Sigmoid colon (tissue), 7 donors: ENCODE measurements at places on chromosomes 13 and 19.

DNA sequence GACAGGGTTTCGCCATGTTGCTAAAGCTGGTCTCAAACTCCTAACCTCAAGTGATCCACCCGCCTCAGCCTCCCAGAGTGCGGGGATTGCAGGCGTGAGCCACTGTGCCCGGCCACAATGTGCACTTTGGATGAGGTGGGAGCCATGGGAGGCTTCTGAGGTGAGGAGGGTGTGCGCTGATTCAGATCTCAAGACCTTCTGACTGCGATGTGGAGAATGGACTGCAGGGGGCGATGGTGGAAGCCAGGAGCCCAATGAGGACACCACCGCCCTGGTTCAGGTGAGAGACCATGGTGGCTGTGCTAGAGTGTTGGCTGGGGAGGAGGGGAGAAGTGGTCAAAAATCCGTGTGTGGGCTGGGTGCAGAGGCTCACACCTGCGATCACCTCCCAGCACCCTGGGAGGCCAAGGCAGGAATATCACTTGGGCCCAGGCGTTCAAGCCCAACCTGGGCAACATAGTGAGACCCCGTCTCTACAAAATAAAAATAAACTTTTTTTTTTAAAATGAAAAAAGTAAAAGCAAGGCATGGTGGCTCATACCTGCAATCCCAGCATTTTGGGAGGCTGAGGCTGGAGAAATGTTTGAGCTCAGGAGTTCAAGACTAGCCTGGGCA is 5.6 kb downstream of the INAFM1 start:
- H3K36me3 ChIP-seq = no peaks in the 10 kb centered on the region
- peaks cover 73% of the 10 kb centered on the region for H3K4me1 ChIP-seq
- DNase-seq = no peak
- peak overlapping the region; percentile 93 for H3K27ac ChIP-seq

GRCh38 chr13:38743466-38743865 is 56.6 kb downstream of the FREM2 start:
- no peaks in the 10 kb centered on the region for H3K27me3 ChIP-seq
- H3K36me3 ChIP-seq = no peaks in the 10 kb centered on the region
- H3K27ac ChIP-seq = no peak overlapping the region

GRCh38 chr19:34995551-34995950 is 4.6 kb upstream of the GRAMD1A start:
- no peak overlapping the region for H3K27ac ChIP-seq
- no peaks in the 10 kb centered on the region for H3K36me3 ChIP-seq
- H3K4me1 ChIP-seq = no peaks in the 10 kb centered on the region
- DNase-seq = no peak
- no peak overlapping the region for H3K4me3 ChIP-seq

DNA sequence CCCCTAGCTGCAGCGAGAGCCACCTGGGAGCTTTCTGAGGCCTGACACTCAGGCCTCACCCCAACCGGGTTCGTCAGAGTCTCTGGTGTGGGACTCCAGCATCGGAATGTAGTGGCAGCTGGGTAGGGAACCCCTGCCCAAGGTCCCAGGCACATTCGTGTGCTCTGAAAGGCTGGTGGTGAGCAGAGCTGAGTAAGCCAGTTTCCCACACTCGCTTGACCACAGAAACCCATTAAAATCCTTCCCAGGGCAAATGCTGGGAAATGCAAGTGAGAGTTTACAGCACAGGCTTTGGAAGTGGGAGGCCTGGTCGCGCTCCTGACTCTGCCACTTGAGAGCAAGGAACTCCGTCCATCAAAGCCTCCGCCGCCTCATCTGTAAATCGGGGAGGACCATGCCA is 4.2 kb downstream of the TRAPPC6A start:
- no peaks in the 10 kb centered on the region for H3K27me3 ChIP-seq
- H3K4me1 ChIP-seq = no peaks in the 10 kb centered on the region
- H3K27ac ChIP-seq = no peak overlapping the region
- H3K4me3 ChIP-seq = no peak overlapping the region
- no peak for DNase-seq

GRCh38 chr19:57675881-57676280 is 5.9 kb upstream of the ZNF551 start:
- H3K4me3 ChIP-seq = no peak overlapping the region
- no peak overlapping the region for H3K27ac ChIP-seq
- DNase-seq = no peak

- H3K36me3 ChIP-seq = no peaks in the 10 kb centered on the region
- H3K27me3 ChIP-seq = no peaks in the 10 kb centered on the region
- H3K4me3 ChIP-seq = no peak overlapping the region
- DNase-seq = no peak
- no peaks in the 10 kb centered on the region for H3K4me1 ChIP-seq
Measured at GRCh38 chr13:60118696-60119400, 44.9 kb downstream of the DIAPH3 start.

- H3K27me3 ChIP-seq = no peaks in the 10 kb centered on the region
- H3K4me1 ChIP-seq = no peaks in the 10 kb centered on the region
- no peaks in the 10 kb centered on the region for H3K36me3 ChIP-seq
- DNase-seq = no peak
Measured at GRCh38 chr19:10740798-10741197, 22.9 kb downstream of the DNM2 start.

DNA sequence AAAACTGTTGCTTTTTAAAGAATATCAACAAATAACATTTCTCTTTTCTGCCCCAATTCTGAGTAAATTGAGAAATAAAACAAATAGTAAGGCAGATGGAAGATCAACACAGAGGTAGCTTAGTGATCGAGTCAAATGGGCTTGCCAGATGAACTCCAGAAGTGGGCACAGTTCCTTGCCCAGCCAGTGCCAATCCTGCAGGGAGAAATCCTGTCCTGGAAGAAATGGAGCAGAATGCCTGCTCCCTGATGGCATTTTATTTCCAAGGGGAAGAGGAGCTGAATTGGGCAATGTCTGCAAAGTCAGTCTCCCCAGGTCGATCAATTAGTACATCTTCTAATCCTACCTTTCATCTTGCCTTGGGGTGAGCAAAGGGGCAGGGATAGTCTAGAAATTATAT is 225.3 kb downstream of the NHLRC3 start:
- no peaks in the 10 kb centered on the region for H3K36me3 ChIP-seq
- DNase-seq = no peak
- no peak overlapping the region for H3K4me3 ChIP-seq

DNA sequence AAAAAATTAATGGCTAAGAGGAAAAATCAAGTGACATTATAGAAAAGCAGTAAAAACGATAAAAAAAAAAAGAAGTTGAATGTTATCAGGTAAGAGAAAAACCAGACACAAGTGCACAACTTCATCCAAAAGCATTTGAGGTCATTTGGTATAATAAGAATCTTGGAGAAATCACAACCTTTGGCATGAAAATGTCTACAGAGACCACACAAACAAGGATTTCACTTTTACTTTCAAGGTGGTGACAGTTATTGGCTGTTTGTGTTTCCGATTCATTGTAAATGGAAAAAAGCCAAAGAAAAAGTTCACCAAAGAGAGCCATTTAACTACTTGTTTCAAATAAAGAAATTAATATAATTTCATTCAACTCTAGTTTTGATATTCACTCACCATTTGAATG is 1193.5 kb downstream of the PCDH9 start:
- H3K4me3 ChIP-seq = no peak overlapping the region
- H3K36me3 ChIP-seq = no peaks in the 10 kb centered on the region
- no peaks in the 10 kb centered on the region for H3K27me3 ChIP-seq

GRCh38 chr13:109941221-109941620 is 154.8 kb upstream of the IRS2 start:
- H3K4me1 ChIP-seq = peaks cover 11% of the 10 kb centered on the region
- no peaks in the 10 kb centered on the region for H3K36me3 ChIP-seq
- H3K27ac ChIP-seq = no peak overlapping the region
- no peak for DNase-seq
- H3K4me3 ChIP-seq = no peak overlapping the region
- no peaks in the 10 kb centered on the region for H3K27me3 ChIP-seq

- no peaks in the 10 kb centered on the region for H3K36me3 ChIP-seq
- H3K4me1 ChIP-seq = no peaks in the 10 kb centered on the region
- no peak overlapping the region for H3K4me3 ChIP-seq
Measured at GRCh38 chr19:51122112-51122981, 2.4 kb upstream of the SIGLEC9 start.

- H3K27ac ChIP-seq = no peak overlapping the region
- no peaks in the 10 kb centered on the region for H3K27me3 ChIP-seq
- no peaks in the 10 kb centered on the region for H3K4me1 ChIP-seq
- DNase-seq = peak; percentile 87
- no peak overlapping the region for H3K4me3 ChIP-seq
Measured at GRCh38 chr19:4851551-4852290, 15.7 kb downstream of the PLIN3 start.

DNA sequence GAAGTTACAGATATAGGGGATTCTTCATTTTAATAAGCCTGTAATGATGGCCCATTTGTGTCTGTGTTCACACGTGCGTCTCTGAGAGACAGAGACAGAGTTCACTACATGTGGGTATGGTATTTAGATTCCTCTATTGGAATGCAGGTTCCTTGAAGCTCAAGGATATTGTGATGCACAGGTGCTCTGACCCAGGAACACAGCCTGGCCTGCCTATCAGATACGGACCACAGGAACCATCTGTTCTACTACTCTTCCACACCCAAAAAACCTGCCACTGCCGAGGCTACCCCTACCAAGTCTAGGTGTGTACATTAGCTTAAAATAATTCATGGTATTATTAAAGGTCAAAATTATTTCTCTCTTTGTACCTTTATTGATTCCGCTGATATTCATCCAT is 289.2 kb downstream of the ATP8A2 start:
- no peaks in the 10 kb centered on the region for H3K36me3 ChIP-seq
- no peak for DNase-seq
- H3K27me3 ChIP-seq = no peaks in the 10 kb centered on the region
- H3K4me1 ChIP-seq = no peaks in the 10 kb centered on the region
- H3K4me3 ChIP-seq = no peak overlapping the region
- H3K27ac ChIP-seq = no peak overlapping the region

DNA sequence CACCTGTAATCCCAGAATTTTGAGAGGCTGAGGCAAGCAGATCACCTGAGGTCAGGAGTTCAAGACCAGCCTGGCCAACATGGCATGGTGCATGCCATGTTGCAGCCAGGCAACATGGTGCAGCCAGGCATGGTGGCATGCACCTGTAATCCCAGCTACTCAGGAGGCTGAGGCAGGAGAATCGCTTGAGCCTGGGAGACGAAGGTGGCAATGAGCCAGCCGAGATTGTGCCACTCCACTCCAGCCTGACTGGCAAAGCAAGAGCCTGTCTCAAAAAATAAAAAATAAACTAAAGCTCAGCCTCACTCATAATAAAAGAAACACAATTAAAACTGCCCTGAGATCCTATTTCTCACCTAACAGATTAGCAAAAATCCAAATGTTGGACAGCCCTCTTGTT is 49.7 kb upstream of the MAP3K10 start:
- DNase-seq = no peak
- no peaks in the 10 kb centered on the region for H3K4me1 ChIP-seq
- H3K36me3 ChIP-seq = no peaks in the 10 kb centered on the region
- no peak overlapping the region for H3K27ac ChIP-seq
- H3K27me3 ChIP-seq = no peaks in the 10 kb centered on the region

DNA sequence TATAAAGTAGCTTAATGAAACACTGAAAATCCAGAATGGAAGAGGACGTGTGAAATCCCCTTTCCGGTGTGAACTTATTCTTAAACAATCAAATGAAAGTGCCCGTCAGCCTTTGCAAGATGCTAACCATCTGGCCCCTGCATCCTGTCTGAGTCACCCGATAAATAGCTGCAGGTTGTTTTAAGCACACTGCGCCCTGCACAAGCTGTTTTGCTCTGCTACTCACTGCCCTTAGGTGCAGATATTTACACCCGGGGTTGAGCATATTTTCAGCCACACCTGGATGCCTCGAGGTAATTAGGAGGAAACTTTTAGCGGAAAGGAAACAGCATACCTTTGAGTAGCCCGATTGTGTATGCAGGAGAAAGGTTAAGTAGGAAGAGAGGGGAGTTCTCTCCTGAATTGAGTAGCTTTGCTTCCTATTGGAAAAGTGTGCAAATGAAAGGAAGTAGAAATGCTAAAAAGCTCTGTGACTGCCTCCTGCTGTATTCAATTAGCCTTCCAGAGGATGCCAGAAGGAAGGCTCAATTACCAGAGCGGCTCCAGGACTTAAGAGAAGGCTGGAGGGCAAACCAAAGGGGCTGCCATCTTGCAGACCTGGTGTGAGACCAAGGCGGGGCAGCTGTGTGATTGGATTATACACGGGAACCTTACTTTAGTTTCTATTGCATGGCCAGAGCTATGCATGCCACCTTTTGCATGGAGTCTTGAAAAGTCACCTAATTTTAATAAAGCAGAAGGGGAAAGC is 42.5 kb downstream of the IRS2 start:
- H3K4me1 ChIP-seq = no peaks in the 10 kb centered on the region
- no peak overlapping the region for H3K4me3 ChIP-seq
- H3K27me3 ChIP-seq = no peaks in the 10 kb centered on the region
- no peak overlapping the region for H3K27ac ChIP-seq
- H3K36me3 ChIP-seq = no peaks in the 10 kb centered on the region

DNA sequence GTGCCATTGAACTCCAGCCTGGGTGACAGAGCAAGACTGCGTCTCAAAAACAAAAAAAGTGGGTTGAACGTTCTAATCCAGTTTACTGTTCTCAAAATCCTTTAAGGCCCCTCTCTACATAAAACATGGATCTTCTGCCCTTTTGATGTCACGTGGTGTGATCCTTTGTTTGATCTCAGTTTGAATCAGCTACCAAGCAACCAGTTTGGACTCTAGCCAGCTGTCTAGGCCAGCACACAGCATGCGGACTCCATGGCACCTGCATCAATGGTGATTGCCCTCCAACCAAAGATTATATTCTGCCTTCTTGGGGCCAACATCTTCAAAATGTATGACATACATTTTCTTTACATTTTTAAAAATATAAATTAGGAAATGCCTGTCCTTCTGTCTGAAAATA is 365.4 kb downstream of the NDFIP2 start:
- no peak overlapping the region for H3K27ac ChIP-seq
- DNase-seq = no peak

GRCh38 chr19:13627531-13627930 is 121.3 kb upstream of the CACNA1A start:
- peaks cover 68% of the 10 kb centered on the region for H3K27me3 ChIP-seq
- DNase-seq = no peak
- no peaks in the 10 kb centered on the region for H3K36me3 ChIP-seq
- no peak overlapping the region for H3K27ac ChIP-seq
- H3K4me3 ChIP-seq = no peak overlapping the region
- H3K4me1 ChIP-seq = no peaks in the 10 kb centered on the region

GRCh38 chr13:108609353-108609752 is 20.1 kb upstream of the MYO16 start:
- H3K27me3 ChIP-seq = no peaks in the 10 kb centered on the region
- H3K4me1 ChIP-seq = no peaks in the 10 kb centered on the region
- H3K36me3 ChIP-seq = no peaks in the 10 kb centered on the region
- no peak overlapping the region for H3K27ac ChIP-seq
- no peak for DNase-seq
